ENCODE measurements at places on chromosomes 5 and 9.

DNA sequence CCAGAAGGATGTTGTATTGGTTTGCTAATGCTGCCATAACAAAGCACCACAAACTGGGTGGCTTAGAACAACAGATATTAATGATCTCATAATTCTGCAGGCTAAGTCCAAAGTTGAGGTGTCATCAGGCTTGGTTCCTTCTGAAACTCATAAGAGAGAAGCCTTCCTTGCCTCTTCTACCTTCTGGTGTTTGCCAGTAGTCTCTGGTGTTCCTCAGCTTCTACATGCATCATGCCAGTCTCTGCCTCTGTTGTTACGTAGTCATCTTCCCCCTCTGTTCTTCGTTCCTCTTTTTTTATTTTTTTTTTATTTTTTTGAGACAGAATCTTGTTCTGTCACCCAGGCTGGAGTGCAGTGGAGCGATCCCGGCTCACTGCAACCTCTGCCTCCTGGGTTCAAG is 61.8 kb downstream of the LRRC70 start:
- DNase-seq = no peak

- no peak for DNase-seq
These were observed 42.6 kb downstream of the NACC2 start for GRCh38 chr9:136052472-136052880.

DNA sequence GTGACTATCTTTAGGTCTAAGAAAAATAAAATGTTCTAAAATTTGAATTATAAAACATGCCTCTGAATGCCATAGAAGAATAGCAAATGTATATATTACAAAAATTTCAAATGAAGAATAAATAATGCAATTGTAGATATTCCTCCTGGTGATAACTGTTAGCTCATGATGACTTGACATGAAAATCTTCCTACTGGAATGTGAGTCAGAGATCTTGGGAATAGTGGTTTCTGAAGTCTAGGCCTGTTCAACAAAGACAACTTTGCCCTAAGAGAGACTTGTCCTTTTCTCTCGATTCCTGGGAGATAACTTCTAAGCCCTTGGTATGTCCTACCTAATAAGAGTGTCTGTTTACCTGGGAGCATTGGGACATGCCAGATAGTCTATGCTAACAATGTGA is 746.3 kb upstream of the RIOK2 start:
- no peak for DNase-seq

GRCh38 chr5:55668356-55668755 is 43.8 kb downstream of the SLC38A9 start:
- DNase-seq = no peak

- no peak for DNase-seq
These were observed 54.6 kb downstream of the NLN start for GRCh38 chr5:65776441-65777141.

GRCh38 chr5:17748941-17749340 is 114.7 kb downstream of the TAF11L14 start:
- no peak for DNase-seq

- no peak for DNase-seq
These were observed 726.4 kb upstream of the GRAMD2B start for GRCh38 chr5:125696762-125697161.

DNA sequence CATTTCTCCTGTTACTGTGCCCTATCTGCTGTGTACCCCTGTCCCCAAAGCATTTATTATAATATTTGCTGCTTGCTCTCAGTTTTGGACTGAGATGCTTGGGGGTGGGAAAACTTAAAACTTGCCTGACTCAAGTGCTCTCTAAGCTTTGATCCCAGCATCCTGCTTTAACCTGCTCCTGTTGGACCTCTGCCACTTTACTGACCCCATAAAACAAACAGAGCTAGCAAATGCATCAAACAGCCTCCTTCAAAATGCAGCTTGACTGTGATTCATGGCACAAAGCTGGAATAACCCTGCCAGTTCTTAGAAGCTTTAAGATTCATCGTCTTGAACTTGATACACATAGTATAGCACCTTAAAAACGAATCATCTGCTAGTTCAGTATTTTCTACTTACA is 212.5 kb downstream of the DEPDC1B start:
- DNase-seq = no peak

GRCh38 chr5:132666310-132667123 is 7.3 kb upstream of the IL4 start:
- no peak for DNase-seq

- no peak for DNase-seq
These were observed 8.3 kb downstream of the ITGA2 start for GRCh38 chr5:52997424-52997823.

DNA sequence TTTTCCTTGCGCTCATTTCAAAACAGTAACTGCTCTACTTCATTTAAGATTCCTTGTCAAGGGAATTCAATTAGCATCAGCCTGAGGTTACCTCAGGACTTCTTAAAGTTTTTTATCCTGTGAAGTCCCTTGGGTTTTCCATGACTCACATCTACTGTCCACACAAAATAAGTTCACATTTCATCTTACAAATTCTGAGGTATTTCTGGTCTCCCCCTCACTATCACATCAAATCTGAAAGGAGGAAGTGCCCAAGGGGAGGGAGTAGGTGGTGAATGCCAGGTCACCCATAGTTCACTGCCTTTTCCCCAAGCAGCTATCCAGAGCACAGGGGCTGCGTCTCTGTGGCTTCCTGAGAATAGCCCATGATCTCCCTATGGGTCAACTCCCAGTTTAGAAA is 227.1 kb upstream of the NREP start:
- DNase-seq = no peak

- no peak for DNase-seq
These were observed 480.2 kb upstream of the PTPRD start for GRCh38 chr9:11092974-11093373.

GRCh38 chr9:71331603-71332002 is 210.2 kb upstream of the TRPM3 start:
- no peak for DNase-seq

GRCh38 chr5:21774801-21775200 is 1078.3 kb downstream of the CDH12 start:
- no peak for DNase-seq

GRCh38 chr5:16809395-16810207 is 126.5 kb downstream of the MYO10 start:
- DNase-seq = no peak

GRCh38 chr5:65769539-65769938 is 47.5 kb downstream of the NLN start:
- DNase-seq = no peak

DNA sequence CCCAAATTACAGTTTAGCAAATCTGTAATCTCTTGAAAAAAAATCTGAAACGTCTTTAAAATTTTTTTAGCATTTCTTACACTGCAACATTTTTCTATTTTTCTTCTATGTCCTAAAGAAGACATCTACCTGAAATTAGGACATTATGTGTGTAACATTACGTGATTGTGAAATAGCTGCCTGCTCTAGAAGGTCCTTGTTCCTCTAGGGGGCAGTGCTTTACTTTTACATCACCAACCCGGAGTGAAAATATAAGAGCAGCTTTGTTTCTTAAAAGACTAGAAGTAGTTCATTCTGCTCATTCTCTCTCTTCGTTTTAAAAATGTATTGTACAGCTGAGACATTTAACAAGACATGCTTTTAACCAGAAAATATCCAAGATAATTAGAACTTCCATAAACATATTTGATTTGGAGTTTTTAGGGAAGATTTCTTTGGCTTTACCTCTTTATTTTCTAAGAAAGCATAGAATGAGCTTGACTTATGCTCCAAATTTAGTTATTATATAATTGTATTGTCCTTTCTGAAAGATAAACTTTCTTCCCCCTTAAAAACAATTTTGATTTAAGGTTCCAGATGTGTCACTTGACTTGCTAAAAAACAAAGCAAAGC is 48.1 kb upstream of the RIOK2 start:
- DNase-seq = no peak

DNA sequence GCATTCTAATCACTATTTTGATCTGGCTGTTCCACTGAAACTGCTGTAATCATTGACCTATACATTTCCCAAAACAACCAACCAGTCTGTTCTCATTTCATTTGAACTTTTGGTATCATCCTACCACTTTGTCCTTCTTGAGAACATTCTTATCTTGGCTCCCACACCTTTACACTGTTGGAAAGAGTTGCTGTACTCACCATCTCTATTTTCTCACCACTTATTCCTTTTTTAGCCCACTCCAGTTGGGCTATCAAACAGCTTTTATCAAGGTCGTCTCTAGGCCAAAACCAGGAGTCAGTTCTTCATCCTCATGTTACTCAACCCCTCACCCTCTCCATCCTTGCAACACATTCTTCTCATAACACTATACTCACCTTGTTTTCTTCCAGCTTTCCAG is 170.1 kb downstream of the KDM4C start:
- no peak for DNase-seq

DNA sequence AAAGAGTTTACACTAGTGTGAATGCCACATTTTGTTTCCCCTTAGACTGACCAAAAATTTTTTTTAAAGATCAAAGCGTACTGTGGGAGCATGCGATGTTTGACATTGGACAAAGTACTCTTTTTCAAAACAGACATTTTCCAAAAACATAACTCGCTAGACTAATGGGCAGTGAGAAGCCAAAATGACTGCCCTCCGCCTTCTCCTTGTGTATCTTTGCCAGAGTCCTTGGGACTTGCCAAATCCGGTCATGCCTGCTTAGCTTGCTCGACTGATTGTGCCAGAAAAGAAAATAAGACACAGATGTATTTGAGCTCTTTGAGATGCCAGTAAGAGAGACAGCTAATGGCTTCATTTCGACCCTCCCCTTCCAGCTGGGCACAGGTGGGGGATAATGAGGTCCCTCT is 157.5 kb downstream of the MAPKAP1 start:
- no peak for DNase-seq

DNA sequence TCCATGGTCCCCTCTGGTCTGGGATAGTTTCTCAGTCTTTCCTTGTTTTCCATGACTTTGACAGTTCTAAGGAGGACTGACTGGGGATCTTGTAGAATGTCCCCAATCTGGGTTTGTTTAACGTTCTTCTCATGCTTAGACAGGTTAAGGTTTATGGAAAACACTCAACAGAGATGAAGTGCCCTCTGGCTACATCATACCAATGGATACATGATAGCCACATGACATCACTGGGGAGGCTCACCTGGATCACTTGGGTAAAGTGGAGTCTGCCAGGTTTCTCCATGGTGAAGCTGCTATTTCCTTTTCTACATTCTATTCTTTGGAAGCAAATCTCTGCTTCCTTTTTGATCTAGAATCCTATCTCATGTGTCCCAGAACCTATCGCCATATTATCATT is 23.8 kb upstream of the ALDH1B1 start:
- no peak for DNase-seq

- no peak for DNase-seq
These were observed 7.2 kb downstream of the SPATA31E1 start for GRCh38 chr9:87889882-87890252.

- no peak for DNase-seq
These were observed 139.6 kb downstream of the RASEF start for GRCh38 chr9:82923092-82923911.

DNA sequence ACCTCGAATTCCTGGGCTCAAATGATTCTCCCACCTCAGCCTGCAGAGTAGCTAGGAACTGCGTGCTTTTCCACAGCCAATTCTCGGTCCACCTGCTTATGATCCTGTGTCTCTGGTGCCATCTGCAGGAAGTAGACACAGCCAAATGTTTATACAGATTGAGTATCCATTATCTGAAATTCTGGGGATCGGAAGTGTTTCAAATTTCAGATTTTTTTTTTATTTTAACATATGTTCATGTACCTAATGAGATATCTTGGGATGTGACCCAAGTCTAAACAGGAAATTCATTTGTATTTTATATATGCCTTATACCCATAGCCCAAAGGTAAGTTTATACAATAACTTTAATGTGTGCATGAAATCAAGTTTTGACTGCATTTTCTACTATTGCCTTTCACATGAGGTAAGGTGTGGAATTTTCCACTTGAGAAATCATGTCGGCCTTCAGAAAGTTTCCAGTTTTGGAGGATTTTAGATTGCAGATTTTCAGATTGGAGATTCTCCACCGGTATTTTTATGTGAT is 89.5 kb downstream of the ESM1 start:
- no peak for DNase-seq

- no peak for DNase-seq
These were observed 46.1 kb upstream of the MAMDC2 start for GRCh38 chr9:69997524-69997923.

DNA sequence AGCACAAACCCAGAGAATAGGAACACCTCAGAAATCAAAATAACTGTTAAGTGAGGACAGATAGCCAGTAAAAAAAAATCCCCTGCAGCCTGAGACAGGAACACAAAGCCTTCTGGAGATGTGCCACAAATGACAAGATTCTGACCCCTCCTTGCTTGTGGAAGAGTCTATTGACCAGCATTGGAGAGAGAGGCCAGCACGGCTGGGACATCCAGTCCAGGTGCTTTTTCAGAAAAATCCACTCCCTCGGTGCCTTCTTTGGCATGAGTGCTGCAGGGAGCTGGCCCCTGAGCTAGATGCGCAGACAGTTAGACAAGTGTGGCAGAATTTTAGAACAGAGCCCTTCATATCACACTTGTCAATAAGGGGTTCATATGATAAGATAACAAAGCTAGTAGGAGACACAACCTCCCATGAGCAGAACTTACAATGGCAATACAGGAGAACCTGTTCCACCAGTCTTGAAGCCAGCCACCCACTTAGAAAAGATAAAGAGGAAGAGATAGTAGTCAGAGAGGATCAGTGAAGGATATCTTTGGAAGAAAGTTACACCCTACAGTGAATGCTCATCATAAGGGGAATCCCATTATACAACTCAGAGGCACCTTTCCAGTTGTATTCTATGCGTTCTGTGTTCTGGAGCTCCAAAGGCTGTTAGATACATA is 298.4 kb downstream of the TLE1 start:
- DNase-seq = no peak

DNA sequence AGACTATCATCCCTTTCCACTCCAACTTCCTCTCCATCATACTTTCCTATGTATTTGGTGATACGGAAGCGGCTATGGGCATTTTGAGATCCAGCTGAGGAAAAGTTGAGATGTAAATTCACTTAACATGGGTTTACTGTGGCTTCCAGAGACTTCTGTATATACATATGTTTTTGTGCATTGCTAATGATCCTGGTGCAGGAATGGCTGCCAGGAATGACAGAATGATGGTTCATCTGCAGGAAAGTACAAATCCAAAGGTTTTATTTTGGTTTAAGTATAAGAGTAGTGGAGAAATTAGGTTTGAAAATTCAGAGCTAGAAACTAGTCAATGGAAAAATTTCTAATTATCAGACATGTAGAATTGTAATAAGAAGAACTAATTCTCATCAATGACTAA is 95.0 kb upstream of the PAM start:
- no peak for DNase-seq

DNA sequence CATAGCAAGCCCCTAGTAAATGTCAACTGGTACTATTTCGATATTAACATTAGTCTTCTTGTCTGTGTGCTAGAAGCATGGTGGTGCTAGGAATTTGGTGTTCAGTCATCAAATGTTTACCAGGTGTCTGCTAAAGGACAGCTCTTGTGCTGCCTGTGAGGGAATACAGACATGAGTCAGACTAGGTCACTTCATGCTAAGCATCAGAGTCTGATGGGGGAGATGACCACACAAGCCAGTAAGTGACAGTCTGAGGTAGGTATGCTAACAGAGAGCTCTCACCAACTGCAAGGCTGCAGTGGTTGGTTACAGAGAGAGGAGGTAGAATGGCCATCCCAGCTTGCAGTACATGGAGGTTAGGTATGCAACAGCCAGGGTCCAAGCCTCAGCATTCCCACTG is 320.9 kb downstream of the CDK5RAP2 start:
- DNase-seq = no peak

All from memory B cell (primary cell).